Osteocyte (in vitro differentiated cells): ENCODE measurements at places on chromosomes 1 and 21. TPM values are rescaled to one million over a fixed set of nuclear protein-coding genes. Genes with fewer than 3 reads are reported as not detected.

- no peak for DNase-seq
Measured at GRCh38 chr1:66175098-66175497, 358.9 kb upstream of the SGIP1 start.

Gene SPRR1A
- not detected in 2 replicates for total RNA-seq

- no peak for DNase-seq
Measured at GRCh38 chr1:32388641-32389040, 5.6 kb downstream of the BSDC1 start.

- DNase-seq: no peak
Measured at GRCh38 chr1:178575611-178576361, 62.9 kb downstream of the TEX35 start.

Gene OR2T10
- total RNA-seq: not detected in 2 replicates

Gene NPPB
- total RNA-seq: not detected in 2 replicates

GRCh38 chr1:207619871-207620542, 24.9 kb upstream of the CR1L start:
- no peak for DNase-seq
